Activated CD4-positive, alpha-beta T cell treated with anti-CD3 and anti-CD28 coated beads, Interleukin-10, Interleukin-2, amounts not matched to agents 100 ng/mL and 50 ng/mL, durations not matched to agents 16 hours and 8 hours (primary cell): ENCODE measurements at places on chromosomes 2 and 18.

- DNase-seq = no peak
Measured at GRCh38 chr2:78147466-78147865, 625.3 kb upstream of the LRRTM4 start.

DNA sequence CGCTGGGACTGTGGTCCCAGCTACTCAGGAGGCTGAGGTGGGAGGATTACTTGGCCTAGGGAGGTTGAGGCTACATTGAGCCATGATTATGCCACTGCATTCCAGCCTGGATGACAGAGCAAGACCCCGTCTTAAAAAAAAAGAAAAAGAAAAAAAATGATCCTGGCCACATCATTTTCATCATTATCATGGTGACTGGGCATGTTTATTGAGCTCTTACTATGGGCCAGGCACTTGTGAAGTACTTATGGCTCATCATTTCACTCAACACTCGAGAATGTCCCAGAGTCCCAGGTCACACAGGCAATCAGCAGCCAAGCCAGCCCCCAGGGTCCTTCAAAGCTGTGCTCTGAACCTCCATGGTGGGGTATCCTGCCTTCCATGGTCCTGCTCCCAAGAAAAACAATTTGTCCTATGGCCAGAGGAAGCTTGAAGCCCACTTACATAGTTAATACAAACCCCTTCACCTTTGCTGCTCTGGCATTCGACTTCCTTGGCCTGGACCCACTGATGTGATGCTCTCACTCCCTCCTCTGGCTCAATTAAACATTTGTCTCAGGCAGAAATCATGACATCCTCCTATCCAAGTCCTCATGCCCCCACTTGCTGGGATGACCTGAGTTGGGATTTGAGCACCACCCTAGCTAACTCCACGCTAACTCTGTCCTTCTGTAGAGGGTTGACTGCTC, 3.8 kb upstream of the CNNM4 start:
- DNase-seq = no peak

DNA sequence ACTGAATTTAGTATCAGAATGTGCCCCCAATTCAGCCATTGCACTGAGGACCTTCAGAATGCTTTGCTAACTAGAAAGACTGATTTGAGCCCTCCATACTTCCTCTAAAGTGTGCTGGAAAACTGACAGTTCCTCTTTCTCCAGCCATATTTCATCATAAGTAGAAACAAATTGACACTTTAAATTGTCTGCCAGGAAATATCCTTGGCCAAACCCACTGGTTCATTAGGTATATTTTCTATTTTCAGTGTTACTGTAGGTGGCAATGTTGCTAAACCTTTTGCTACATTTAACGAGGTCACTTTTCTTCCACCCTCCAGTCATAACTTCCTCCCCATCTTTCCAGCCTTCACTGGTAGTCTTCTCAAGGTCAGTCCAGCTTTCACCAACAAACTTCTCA, 21.5 kb downstream of the SP5 start:
- no peak for DNase-seq

- no peak for DNase-seq
Measured at GRCh38 chr2:3483227-3483985, 35.9 kb downstream of the ADI1 start.

- no peak for DNase-seq
Measured at GRCh38 chr2:13001408-13001807, 284.7 kb downstream of the TRIB2 start.

DNA sequence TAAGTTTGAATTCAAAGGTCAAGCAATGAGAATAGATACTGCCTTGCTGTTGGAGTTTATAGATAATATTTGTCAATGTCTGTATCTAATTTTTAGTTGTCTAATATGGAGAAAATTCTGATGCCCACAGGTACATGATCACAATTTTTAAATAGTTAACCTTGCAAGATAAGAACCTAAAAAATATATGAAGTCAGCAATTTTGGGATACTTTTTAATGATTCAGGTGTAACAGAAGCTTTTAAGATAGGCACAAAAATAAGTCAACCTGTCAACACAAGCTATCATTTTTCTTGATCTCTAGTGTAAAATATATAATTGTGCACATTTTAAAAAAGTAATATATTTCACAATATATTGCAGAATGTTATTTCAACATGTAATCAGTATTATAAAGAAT, 92.5 kb upstream of the IL1R2 start:
- DNase-seq = no peak

DNA sequence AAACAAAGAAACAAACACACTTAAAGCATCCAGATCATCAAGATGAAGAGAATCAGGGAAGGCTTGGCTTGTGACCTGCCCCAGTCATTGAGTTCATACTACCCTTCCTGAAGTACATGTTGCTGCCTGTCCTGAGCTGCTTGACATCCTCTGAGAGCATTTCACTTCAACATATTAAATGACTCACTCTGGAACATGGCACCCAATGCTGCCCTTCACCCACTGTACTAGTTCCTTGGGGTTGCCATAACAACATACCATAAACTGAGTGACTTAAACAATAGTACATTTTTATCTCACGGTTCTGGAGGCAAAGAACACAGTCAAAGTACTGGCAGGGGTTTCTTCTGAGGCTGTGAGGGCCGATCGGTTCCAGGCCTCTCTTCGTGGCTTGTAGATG, 371.3 kb downstream of the RNF144A start:
- DNase-seq = no peak

DNA sequence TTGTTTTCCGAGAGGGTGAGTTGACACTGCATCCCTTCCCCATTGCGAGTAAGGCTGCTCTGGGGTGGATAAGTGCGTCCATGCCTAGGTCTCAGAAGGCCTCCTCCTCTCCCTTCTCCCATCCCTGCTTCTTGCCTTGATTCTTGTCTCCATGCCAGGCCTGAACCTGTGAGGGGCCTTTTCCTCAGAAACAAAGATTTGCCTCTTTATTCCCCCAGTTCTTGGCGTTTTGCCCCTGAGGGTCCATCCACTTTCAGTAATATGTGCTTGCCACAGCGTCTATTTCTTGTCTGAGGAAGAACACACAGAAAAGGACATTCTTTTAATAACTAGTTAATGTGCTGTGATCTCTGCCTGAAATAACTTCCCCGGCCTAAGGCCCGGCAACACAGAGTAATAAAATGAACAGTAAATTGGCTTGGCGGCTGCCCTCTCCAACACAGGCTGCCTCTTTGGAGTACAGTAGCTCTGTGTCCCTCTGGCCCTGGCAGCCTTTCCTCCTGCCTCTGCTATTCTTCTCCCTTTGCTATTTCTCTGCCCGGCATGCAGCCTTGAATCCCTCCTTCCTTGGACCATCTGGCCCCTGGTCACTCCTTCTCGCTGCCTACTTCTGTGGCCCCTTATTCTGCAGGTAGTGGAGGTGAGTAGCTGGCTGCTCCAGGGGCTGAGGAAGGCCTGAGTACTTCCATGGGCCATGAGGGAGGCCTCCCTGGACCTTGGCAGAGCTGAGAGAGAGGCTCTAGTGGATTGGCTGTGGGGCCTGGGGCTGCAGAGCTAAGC, 4.4 kb downstream of the EHD3 start:
- no peak for DNase-seq

- DNase-seq = no peak
Measured at GRCh38 chr2:206635015-206635414, 7.3 kb upstream of the FAM237A start.

DNA sequence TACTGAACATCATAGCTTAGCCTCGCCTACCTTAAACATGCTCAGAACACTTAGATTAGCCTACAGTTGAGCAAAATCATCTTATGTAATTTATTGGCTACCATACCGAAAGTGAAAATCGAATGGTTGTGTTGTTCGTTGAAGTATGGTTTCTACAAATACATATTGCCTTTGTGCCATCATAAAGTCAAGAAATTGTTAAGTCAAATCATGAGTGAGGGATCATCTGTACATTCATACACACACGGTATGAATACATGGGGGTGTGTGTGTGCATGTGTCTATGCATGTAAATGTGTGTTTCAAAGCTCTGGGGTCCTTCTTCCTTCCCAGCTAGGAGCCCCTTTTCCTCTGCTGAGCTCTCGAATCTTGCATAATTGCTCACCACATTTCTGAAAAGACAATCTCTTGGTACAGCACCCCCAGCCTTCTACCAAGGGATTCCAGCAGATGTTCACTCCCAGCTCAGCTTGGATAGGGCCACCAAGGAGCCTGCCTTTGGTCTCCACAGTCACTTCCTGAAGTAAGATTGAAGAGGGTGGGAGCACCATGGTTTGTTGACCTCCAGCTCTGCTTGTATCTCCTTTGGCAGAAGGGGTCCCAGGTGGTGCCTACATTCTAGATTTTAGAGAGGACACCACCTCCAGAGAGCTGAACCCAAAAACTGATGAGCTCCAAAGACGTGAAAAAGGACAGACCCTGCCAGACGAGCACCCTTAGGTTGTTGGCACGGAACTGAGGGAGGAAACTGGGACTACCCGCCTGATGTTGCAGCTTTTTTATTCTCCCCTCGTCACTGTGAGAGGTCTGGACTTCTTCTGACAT, 33.2 kb upstream of the CYP1B1 start:
- DNase-seq = peak; percentile 49

- DNase-seq = no peak
Measured at GRCh38 chr2:64727843-64728463, 74.2 kb upstream of the SERTAD2 start.

DNA sequence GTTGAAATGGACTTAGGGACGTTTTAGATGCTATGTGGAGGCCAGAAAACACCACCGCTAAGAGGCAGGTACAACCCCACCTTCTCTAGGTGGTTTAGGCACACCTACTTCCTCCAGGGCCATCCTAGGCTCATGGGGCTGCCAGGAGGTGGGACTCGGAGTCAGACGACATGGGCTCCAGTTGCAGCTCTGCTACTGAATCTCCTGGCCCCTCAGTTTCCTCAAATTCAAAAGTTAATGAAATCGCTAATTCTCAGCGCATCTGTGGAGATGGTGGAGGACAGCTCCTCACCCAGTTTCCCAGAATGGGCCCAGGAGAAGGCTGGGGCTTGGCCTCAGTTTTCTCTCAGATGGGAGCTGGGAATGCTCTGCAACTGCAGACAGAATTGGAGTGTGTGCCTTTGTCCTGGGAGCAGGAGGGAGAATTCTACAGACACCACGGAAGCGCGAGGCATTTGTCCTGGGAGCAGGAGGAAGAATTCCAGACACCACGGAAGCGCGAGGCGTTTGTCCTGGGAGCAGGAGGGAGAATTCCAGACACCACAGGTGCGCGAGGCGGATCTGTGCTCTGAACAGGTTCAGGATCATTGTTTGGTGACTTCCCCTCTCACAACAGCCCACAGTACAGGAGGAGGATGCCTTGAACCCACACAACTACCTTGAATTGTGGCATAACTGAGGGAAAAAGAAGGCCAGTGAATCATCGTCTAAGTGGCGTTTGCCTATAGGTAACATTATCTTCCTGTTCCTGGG, 103.7 kb upstream of the PXDN start:
- no peak for DNase-seq

DNA sequence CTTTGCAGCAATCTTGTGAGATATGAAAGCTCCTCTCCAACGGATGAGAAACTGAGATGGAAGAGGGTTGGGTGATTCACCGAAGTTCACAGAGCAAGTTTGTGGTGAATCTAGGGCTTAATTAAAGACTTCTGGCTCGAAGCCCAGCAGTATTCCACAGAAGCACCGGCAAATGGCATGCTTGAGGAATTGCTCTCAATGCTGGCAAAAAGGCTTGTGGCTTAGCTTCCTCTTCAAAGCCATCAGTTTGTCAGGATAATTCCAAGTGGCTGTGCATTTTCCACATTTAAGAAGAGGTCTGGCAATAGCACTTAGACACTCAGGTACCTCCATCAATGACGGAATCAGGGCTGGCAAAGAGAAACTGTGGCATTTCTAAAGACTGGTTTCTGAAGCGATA, 98.7 kb upstream of the SLC66A3 start:
- no peak for DNase-seq

GRCh38 chr18:77191071-77191751, 58.4 kb upstream of the GALR1 start:
- no peak for DNase-seq
